ENCODE measurements at places on chromosomes 3 and 15. TPM values are rescaled to one million over a fixed set of nuclear protein-coding genes. Genes with fewer than 3 reads are reported as not detected.

Gene LPCAT4
- total RNA-seq: 63.0 TPM

Gene CFAP100
- not detected for total RNA-seq

Gene MUC4
- total RNA-seq: not detected

Gene MIX23
- total RNA-seq: 76.4 TPM

Gene RAB5A
- 50.1 TPM for total RNA-seq

Gene SLC12A1
- not detected for total RNA-seq

Gene C3orf52
- 11.1 TPM for total RNA-seq

Gene HYAL3
- total RNA-seq: 7.0 TPM

Gene SPTSSB
- not detected for total RNA-seq

Gene DUOXA2
- not detected for total RNA-seq

Gene SLC6A11
- 0.03 TPM for total RNA-seq

Gene RGMA
- 0.56 TPM for total RNA-seq

Gene ARGFX
- not detected for total RNA-seq

Gene SNX22
- total RNA-seq: 0.81 TPM

Gene RAB7A
- 180 TPM for total RNA-seq

Gene SPESP1
- total RNA-seq: not detected

Gene SNAP23
- 15.8 TPM for total RNA-seq

Gene RASL12
- total RNA-seq: 0.11 TPM

Gene RBMS3
- 0.51 TPM for total RNA-seq

Gene NPAP1
- total RNA-seq: not detected

Gene ZKSCAN7
- total RNA-seq: not detected

Gene IL17RC
- total RNA-seq: 34.2 TPM

Gene TTC23
- 11.6 TPM for total RNA-seq

Gene DLEC1
- total RNA-seq: 0.05 TPM

Gene CHRM5
- total RNA-seq: not detected

Gene ITIH4
- 0.63 TPM for total RNA-seq

Gene THSD4
- total RNA-seq: 24.4 TPM

Measured in A549 treated with Mapracorat at 1 μM for 4 hours (cell line).